ENCODE measurements at places on chromosomes 2 and 18.

DNA sequence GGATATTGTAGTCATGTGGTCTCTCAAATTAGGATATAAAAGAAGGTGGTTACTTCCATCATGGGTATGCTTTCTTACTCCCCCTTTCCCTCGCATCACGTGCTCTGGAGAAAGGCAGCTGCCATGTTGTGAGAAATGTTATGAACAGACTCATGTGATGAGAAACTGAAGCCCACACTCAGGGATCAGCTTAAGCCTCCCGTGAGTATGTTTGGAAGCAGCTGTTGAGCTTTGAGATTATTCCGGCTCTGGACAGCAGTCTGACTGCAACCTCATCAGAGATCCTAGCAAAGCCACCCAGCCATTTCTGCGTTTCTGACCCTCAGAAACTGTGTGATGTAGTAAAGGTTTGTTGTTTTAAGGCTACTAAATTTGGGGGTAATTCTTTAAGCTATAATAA, 700.1 kb downstream of the ADCYAP1 start:
- no peak for DNase-seq

DNA sequence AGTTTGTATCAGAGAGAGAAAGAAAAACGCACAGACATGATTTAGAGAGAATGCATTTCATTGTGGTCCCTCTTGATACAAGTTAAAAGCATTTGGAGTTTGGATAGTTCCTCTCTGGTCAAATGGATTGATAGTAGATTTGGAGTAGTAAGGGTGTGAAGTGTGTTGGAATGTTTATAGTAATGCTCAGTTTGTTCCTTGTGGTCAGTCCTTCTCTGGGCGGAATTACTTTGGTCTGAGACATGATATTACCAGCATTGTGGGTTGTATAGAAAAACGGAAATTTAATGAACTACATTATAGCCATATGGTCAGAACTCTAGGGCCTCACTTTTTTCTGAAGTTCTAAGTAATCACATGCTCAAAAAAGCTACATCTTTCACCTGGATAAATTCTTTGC, 178.9 kb downstream of the AGAP1 start:
- no peak for DNase-seq

DNA sequence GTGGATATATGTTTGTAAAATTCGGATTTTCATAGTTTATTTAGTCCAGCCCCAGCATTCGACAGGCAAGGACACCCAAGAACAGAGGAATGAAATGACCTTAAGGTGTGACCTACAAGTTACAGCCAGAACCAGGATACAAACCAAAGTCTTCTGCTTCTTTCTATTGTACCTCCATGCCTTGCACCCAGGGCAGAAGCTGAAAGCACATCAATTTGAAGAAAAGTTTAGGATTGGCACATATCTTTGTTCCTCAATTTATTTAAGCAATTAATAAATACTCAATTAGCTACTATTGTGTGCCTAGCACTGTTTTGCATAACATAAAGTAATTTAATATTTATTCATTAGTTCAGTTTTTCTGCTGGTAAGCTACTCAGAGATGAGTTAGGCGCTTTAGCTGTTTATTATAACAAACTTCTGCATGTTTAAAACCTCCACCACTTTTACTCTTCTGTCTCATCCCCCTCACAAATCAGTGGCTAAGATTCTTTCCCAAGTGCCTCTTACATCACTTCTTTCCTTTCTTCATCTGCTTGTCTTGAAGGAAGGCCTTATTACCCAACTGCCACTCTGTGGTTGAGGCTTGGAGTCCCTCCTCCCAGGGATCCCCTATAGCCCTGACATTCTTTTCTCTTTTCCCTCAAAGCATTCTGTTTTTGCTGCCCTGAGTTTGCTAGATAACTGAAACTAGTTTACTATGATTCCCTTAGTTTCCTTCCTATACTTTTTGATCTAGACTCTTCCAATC, 37.1 kb upstream of the DARS1 start:
- no peak for DNase-seq

GRCh38 chr2:162688403-162688802, 150.2 kb downstream of the KCNH7 start:
- no peak for DNase-seq

DNA sequence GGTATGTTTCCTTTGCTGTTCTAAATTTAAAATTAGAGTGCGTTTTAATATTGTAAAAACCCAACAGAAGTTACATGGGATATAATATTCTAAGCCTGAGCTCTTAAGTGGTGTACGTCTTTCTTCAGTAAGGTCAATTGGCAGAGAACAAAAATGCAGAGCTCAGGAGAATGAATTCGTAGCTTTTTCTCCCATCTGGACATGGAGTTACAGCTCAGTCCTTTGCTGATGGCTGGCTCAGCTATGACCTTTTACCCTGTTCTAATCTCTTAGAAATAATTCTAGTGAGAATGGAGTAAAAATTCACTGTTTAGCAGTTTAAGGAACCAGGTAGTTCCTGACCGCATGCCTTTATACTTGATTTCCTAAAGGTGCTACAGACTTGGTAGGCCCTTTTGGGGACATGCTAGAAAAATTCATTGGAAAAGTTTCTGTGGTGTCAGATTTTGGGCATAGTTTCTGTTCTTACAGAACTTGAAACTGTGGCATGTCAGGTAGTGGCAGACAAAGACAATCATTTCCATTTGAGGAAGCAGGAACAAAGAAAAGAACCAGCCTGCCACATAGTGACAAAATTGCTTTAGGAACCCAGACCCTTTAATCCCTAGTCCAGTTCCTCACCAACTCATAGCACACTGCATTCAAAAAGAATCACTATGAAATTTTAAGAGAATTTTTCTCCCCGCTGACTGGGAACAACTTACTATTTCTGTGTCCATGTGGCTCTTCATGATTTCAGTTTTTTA, 566.8 kb upstream of the ZNF804A start:
- DNase-seq, result no peak

Data from stimulated activated CD4-positive, alpha-beta T cell treated with anti-CD3 and anti-CD28 coated beads, Interleukin-1b, Interleukin-23, amount 100 ng/mL, for 1 hour (primary cell).